Muscle of leg (tissue), 16 donors: ENCODE measurements at places on chromosomes 13 and 19. TPM values are rescaled to one million over a fixed set of nuclear protein-coding genes. Genes with fewer than 3 reads are reported as not detected.

DNA sequence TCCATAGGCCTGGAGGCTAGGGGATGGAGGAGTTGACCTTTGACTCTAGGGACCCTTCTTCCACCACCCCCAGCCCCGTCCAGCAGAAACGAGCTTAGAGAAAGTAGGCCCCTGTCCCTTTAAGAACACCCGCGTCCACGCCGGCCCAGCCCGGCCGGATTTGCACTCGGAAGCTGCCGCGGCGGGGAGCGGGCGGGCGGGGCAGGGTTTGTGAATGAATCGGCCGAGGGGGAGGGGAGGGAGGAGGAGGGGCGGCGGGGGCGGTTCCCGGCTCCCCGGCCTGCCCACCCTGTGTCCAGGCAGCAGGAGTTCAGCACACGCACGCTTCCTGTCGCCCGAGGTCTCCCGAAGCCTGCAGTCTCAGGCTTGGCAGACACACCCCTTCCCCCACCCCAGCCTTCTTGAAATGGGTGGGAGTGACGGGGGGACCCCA lies 1.5 kb downstream of the UNC13A start:
- peaks cover 43% of the 10 kb centered on the region for H3K27me3 ChIP-seq
- no peaks in the 10 kb centered on the region for H3K36me3 ChIP-seq
- no peak overlapping the region for H3K27ac ChIP-seq
- peak; percentile 16 for DNase-seq
- H3K4me3 ChIP-seq: no peak overlapping the region
- peaks cover 11% of the 10 kb centered on the region for H3K4me1 ChIP-seq

DNA sequence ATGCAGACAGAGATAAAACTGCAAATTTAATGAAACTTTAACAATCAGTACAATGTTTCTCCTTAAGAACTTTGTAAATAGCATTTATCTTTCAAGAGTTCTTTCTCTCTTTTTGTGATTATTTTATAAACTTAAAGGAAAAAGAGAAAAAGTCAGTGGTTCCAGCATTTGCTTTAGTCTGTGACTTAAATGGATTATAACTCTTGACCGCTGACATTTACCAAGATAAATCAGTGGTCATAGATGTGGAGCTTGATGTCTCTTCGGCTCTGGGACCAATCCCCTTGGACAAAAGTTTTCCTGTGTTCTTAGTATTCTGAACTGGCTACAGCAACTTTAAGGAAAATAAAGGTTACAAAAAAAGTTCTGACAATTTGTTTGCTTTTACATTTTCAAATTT lies 162.6 kb downstream of the TM9SF2 start:
- H3K4me3 ChIP-seq: no peak overlapping the region
- H3K27ac ChIP-seq: no peak overlapping the region
- peaks cover 34% of the 10 kb centered on the region for H3K27me3 ChIP-seq
- H3K36me3 ChIP-seq: no peaks in the 10 kb centered on the region
- H3K4me1 ChIP-seq: no peaks in the 10 kb centered on the region
- DNase-seq: no peak

DNA sequence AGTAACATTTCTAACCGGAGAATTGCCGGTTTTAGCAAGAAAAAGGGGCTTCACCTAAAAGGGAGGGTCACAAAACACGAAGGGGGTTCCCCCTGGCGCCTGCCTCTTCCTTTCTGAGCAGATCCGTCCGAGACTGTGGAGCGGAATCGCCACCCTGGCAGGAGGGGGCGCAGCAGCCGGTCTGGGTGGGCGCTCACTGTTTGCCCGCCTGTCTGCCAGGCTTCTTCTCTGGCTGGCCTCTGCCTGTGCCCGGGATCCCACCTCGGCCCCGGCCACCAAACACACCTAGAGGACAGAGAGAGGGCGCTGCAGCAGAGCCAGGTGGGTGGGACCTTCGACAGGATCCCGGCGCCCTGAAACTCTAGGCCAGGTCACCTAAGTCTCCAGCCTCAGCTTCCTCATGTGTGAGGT lies 15.6 kb downstream of the LSM4 start:
- no peaks in the 10 kb centered on the region for H3K27me3 ChIP-seq
- H3K4me3 ChIP-seq: no peak overlapping the region
- H3K4me1 ChIP-seq: peaks cover 56% of the 10 kb centered on the region
- no peak overlapping the region for H3K27ac ChIP-seq
- H3K36me3 ChIP-seq: peaks cover 63% of the 10 kb centered on the region

The RDH8 gene
- not detected for total RNA-seq

The PPAN gene
- total RNA-seq: 17.6 TPM
